Gastrocnemius medialis (tissue), 4 donors: ENCODE measurements at places on chromosomes 7 and 10.
A peak's percentile ranks its signal among the peaks of the same experiment; 100 is the strongest.

DNA sequence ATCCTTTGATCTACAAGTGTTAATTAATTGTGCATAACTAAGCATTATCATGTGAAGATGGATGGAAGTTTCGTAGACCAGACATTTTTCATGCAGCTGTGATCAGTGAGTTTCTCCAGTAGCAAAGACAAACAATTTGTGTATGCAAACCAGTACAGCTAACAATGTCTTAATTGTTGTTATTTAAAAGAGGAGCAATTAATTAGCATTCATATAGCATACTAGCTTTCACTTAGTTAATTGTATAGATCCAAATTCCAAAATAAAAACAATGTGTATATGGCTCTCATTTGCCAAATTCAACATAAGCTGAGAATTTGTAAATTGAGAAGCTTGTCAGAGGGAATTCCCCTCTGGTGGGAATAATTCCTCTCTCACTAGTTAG, 22.6 kb upstream of the PRKCQ start:
- peaks cover 11% of the 10 kb centered on the region for H3K4me1 ChIP-seq
- no peak overlapping the region for H3K27ac ChIP-seq
- H3K4me3 ChIP-seq: no peak overlapping the region
- no peak for DNase-seq

- no peak overlapping the region for H3K4me3 ChIP-seq
- no peaks in the 10 kb centered on the region for H3K27me3 ChIP-seq
- DNase-seq: no peak
- peaks cover 12% of the 10 kb centered on the region for H3K4me1 ChIP-seq
- H3K27ac ChIP-seq: no peak overlapping the region
Observed at GRCh38 chr7:66683770-66684123, 55.1 kb downstream of the KCTD7 start.

DNA sequence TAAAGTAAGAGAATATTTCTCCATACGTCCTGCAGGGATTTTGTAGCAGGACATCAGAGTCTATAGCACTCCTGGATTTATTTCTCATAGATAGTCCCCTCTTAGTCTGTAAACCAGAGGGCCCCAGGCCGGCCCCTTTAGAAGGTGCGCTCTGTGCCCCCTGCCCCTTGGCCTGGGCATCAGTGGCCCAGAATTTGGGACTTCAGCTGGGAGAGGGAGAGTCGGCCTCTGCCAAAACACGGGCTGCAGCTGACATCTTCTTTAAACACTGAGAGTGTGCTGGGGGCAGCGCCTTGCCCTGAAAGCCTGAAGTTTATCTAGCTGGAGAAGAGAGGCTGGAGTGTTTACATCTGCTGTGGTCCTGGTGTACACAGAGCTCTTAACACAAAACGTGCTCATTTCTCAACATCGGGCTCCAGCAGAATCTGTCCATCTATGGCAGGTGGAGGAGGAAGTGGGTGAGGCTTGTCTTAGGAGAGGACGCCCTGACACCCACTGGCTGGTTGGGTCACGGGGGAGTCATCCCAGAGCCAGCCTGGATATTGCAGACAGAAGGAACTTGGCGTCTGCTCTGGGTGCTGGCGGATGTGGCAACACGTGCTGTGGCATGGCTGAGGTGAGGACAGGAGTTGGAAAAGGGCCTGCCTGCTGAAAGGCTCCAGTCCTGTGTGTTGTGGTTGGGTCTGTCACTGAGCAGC, 5.0 kb upstream of the TACR2 start:
- H3K27me3 ChIP-seq: no peaks in the 10 kb centered on the region
- H3K4me1 ChIP-seq: no peaks in the 10 kb centered on the region
- H3K27ac ChIP-seq: peak overlapping the region; percentile 64
- no peaks in the 10 kb centered on the region for H3K36me3 ChIP-seq
- peak; percentile 90 for DNase-seq

- DNase-seq: peak; percentile 45
- H3K4me3 ChIP-seq: no peak overlapping the region
- H3K4me1 ChIP-seq: peaks cover 5% of the 10 kb centered on the region
- no peak overlapping the region for H3K27ac ChIP-seq
- no peaks in the 10 kb centered on the region for H3K27me3 ChIP-seq
Observed at GRCh38 chr7:43294080-43294630, 181.7 kb downstream of the HECW1 start.
